Fibroblast of gingiva (primary cell): ENCODE measurements at places on chromosomes 3 and 15.

- DNase-seq: peak; percentile 35
Observed at GRCh38 chr15:36571301-36571700, 8.1 kb upstream of the CDIN1 start.

DNA sequence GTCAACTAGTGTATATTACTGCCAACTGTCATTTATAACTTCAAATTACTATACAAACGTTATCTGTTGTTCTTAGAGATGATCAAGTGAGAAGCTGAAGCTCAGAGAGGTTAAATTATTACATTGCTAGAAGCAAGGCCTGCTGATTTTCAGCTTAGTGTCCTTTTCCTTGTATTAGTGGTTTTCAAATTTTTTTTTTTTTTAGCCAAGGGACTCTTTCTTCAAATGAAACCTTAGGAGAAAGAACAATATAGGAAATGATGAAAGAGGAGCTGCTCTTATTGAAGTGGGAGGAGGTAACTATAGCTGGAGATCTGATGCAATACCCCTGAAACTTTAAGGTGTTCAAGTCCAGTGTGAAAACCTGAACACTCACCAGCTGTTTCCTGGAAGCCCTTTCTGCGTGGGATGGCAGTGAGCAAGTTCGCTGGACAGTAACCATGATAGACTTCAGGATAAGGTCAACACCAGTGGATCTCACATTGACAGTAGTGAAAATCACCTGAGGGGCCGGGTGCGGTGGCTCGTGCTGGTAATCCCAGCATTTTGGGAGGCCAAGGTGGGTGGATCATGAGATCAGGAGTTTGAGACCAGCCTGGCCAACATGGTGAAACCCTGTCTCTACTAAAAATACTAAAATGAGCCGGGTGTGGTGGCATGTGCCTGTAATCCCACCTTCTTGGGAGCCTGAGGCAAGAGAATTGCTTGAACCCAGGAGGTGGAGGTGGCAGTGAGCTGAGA is 376.2 kb downstream of the EDEM1 start:
- DNase-seq: no peak

- no peak for DNase-seq
Observed at GRCh38 chr3:189883113-189883753, 237.5 kb downstream of the P3H2 start.

DNA sequence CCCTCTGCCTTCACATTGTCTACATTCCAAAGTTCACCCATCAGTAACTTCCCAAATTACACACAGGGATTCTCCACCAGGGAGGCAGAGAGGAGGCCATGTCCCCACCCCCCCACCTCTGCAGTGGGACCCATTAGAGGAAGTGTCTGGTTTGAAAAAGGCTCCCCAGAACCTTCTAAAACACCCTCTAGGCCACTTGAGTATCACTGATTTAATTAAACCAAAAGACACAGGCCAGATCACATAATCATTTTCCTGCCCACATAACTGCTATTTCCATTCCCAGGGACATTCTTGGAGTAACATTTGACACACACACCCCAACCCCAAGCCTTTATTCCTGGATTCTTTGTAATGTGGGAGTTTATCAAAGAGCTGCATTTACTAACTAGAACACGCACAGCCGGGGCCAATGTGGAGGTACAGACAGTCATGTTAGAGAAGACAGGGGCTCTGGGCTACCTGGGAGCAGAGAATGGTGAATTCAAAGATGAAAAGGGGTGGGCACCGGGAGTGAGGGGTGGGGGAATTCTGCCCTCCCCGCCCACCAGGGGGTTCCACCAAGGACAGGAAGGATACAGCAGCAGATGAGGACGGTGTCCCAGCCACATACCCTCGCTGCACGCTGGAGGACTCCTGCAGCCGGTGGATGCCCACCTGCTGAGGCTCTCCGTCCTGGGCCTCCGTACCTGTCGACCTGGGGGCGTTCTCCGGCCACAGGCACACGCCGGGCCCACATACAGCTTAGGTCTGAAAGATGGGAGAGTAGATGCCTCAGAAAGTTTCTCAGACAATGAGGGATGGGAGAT is 201.4 kb upstream of the CTNNB1 start:
- no peak for DNase-seq

DNA sequence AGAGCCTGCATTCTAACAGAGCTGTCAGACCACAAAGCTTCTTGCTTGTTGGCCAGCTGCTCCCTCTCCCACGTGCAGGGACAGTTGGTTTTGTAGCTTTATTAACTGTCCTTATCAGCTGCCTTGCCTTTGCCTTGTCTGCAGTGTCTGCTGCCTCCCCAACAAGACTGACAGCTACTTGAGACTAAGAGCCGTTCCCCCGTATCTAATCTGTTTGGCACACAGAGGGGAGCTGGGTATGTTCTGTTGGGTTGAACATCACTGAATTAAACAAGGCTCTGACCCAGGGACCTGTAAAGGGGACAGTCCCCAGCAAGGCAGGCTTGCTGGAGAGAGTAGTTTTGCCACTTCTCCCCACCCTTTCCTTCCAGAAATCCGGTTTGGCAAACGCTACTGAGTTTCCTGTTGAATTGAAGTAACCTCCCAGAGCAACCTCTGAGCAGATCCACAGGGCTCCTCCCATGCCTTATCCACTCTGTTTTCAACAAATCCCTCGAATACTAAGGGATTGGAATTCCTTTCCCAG is 116.1 kb downstream of the ANP32A start:
- no peak for DNase-seq

DNA sequence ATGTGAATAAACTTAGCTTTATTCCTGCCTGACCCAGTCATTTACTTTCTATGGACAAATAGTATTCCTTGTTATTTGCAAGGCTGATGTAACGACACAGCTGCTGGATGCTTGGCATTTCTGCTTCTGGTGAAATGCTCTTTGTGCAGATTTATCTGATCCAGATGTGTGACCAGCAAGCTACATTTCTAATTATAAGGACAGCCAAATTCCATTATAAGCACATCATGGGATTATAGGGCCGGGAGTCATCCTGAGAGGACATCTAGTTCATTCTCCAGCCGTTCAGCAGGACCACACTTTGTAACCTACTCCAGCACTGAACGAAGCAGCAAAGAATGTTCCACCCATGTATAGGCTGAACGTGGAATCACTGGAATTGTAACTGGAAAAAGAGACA is 42.9 kb downstream of the FNDC3B start:
- DNase-seq: peak; percentile 98
